ENCODE measurements at places on chromosomes 2 and 18. TPM values are rescaled to one million over a fixed set of nuclear protein-coding genes. Genes with fewer than 3 reads are reported as not detected.

DNA sequence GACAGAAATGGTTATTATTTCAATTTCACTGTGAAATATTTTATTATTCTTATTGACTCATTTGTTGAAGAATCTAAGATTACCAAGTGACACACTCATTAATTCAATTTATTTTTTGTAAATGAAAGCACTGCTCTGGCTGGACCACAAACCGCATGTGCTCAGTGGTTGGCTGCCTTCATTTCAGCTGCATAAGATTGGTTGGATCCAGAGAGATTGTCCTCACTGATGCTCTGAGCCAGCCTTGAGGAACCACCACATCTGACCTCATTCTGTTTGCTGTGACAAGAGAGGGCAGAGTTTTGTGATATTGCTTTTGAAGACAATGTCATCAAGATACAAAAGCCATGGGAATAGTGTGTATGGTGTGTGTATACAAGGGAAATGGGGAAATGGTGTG is 192.1 kb downstream of the CYRIA start:
- no peak for DNase-seq

The PDE1A gene
- total RNA-seq: not detected

GRCh38 chr2:231057590-231057989 is 923 bp downstream of the PSMD1 start:
- no peak for DNase-seq

The CCDC68 gene
- total RNA-seq: not detected

DNA sequence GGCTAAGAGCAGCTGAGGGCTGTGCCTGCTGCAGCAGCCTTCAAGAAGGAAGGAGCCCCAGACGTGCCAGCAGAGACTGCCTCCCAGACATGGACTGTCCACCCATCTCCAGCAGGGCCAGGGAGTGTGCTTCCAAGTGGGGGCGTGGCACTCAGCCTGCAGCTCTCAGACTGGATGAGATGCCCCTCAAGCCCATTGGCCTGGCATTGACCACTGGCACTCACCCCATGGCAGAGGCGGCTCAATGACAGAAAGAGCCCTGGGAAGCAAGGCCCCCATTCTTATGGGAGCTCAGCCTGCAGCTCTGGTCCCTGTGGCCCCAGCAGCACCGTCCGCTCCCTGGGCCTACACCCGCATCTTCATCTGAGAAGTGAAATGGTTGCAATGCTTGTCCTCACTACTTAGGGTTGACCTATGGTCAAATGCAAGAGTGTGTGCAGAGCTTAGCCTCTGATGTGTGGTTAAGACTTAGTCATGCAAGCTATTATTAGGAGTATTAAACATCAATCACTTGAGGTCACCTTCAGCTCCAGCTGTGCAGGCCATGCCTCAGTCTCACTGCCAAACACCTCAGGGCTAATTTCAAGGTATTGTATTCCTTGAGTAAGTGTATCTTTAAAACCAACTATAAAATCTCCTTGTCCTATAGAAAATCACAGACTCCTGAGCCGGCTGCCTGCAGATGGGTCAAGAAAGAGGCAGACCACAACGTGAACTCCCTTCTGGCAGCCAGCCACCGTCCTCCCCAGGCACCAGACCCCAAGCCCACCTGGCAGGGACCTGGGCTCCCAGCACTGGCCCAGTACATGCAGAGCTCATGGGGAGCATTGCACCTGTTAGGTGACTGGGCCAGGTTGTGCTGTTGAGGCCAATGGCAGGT is 194.8 kb downstream of the NDUFA10 start:
- peak; percentile 6 for DNase-seq

DNA sequence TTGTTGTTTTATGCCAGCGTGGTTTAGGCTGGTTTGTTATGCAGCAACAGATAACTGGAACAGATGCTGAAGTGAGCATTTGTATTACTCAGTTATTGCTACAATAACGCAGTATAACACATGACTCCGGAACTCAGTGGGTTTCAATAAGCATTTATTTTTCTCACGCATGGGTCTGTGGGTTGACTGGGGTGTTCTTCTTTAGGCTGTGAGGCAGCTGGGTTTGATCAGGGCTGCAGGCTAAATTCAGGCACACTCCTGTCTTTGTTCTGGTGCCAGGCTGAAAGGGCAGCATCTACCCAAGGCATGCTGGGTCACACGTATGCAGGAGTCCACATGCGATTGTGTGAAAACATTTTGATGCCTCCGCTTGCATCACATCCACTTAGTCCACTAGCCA is 3.8 kb upstream of the SLC1A4 start:
- DNase-seq: no peak

The LIPG gene
- 0.59 TPM for total RNA-seq

DNA sequence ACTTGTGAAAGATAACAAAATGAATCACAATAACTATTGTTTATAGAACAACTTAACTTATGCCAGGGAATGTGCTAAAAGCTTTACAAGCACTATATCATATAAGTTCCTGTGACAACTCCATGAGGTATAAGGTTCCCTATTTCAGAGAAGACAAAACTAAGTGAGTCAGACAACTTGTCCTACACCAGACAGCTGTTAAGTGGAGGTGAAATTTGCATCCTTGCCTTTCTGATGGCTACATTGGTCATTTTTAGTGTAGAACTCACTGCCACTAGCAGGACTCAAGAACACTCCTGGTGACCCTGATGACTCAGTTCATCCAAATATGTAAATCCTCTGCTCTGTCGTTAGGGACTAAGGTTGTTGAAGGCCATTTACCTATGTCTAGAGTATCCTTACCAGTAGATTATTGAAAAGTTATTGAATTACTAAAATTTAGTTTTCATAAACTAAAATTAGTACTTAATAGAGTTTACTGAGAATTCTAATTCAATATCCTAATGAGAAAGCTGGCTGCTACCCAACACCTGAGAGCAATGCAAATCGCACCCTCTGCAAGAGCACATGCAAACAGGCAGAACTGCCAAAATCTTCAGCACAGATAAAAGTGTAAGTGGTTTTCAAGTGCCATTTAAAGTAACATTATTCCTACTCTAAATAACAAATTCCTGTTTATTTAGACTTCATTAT is 636.2 kb downstream of the NRXN1 start:
- no peak for DNase-seq

DNA sequence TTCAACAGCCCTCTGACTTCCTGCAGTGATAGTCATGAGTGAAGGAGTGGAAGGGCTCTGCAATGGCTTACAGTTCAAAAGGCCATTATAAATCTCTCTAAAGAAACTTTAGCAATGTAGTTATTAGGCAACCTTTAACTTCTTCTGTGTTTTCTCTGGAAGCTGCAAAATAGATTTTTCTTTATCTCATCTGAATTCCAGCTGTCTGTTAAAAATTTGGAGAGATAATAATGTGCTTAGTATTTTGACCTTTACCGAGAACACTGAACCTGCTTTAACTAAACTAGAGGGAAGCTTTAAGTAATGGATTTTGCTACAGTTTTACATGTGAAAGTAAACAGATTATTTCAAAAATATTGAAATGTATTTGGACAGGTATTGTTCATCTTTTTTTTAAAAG is 847.9 kb downstream of the ERBB4 start:
- DNase-seq: no peak

- DNase-seq: peak; percentile 80
Measured at GRCh38 chr2:230658877-230659652, 53.6 kb upstream of the CAB39 start.

Measured in activated T-helper 2 cell treated with anti-CD3 and anti-CD28 coated beads, Interferon-gamma antibody, Interleukin-2, Interleukin-4, amounts not matched to agents 10 μg/mL and 5 μg/mL and 100 μg/mL, durations not matched to agents 14 hours and 24 hours and 36 hours (primary cell).